ENCODE measurements at places on chromosomes 16 and 17. TPM values are rescaled to one million over a fixed set of nuclear protein-coding genes. Genes with fewer than 3 reads are reported as not detected.

OTOA gene
- total RNA-seq = 0.48 TPM

DNA sequence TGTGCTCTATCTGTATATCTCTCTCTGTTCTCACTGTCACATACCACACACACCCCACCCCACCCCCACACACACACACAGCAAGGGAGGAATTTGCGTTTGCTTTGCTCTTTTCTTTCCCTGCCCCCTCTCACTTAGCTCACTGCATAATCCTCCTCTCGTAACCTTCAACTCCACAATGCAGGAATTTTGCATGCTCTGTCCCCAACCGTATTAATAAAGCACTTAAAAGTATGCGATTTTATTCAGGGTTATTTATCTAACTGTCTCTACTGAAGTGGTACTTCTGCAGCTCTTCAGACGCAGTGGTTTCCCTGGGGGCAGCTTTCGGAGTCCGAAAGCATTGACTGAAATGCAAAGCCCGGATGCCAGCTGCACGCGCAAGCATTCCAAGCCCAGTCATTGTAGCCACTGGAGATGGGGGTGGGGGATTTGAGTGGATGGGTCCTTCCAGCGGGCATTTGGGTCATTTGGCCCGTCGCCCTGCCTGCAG lies 105.4 kb upstream of the RBFOX1 start:
- no peak for DNase-seq

DNA sequence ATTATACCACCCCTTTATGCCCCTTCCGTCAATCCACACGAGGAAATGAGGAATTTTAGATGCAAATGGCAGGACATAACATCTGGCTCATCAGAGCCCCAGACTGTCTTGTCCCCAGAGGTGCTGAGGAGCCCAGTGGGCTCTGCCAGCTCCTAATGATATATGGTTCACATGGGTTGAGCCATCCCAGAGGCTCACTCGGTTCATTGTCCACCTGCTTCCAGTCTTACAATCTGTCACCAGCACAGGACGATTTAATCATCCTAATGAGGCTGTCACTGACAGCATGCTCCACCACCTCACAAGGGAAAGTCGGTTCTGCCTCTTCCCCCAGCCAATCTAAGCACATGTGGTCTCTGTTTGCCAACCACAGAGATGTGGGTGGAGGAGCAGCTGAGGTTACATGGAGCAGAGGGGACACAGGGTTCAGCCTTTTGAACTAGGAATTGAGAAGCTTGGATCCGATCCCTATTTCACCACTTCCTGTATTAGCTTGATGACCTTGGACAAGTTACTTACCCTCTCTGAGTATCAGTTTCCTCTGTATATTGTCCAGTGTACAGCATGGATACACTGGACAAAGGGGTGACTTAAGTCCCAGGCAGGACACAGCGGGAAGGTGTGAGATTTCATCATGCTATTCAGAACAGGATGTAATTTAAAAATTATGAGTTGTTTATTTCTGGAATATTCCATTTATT lies 27.0 kb upstream of the DHX8 start:
- no peak for DNase-seq

GRCh38 chr17:305090-305976 lies 47.3 kb downstream of the RPH3AL start:
- DNase-seq = no peak

TMEM238L gene
- total RNA-seq = not detected

All from mesenteric fat pad (tissue), 1 donor.